ENCODE measurements at places on chromosomes 12 and 14.
A peak's percentile ranks its signal among the peaks of the same experiment; 100 is the strongest.

GRCh38 chr12:34219046-34219770 lies 196.9 kb downstream of the ALG10 start:
- H3K4me3 ChIP-seq = peak overlapping the region; percentile 25
- H3K4me1 ChIP-seq = no peaks in the 10 kb centered on the region
- H3K36me3 ChIP-seq = no peaks in the 10 kb centered on the region
- H3K27ac ChIP-seq = no peak overlapping the region

- no peak overlapping the region for H3K4me3 ChIP-seq
- H3K36me3 ChIP-seq = no peaks in the 10 kb centered on the region
- no peak overlapping the region for H3K27ac ChIP-seq
- H3K4me1 ChIP-seq = no peaks in the 10 kb centered on the region
- no peak for DNase-seq
Observed at GRCh38 chr12:120670667-120671066, 16.3 kb upstream of the MLEC start.

DNA sequence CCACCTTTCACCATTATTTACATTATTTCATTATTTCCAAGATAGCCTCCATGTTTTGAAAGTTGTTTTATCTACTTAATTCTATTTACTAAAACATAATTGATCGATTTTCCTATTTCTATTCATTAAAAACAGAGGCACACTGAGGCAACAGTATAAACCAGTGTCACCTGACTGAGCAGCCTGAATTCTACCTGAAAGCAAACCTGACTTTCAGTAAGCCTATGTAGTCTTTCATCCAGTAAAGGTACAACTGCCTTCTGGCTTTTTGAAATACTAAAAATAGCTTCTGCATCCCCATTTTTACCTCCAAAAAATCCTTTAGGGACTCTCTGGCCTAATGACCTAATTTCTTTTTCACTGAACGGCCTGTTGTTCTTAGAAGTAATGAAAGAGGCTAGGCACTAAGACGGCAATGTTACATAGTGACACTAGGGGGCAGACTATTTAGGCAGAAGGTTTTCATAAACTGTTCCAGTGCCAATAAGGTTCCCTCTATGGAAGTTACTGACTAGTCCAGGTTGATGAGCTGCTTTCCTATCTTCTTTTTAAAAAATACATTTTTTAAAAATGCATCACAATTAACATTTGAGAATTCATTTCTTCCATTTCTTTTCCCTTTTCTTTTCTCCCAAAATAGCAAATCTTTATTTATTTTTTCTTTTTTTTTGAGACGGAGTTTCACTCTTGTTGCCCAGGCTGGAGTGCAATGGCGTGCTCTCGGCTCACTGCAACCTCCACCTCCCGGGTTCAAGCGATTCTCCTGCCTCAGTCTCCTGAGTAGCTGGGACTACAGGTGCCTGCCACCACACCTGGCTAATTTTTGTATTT lies 17.5 kb downstream of the ANAPC5 start:
- H3K4me3 ChIP-seq = no peak overlapping the region
- H3K36me3 ChIP-seq = peaks cover 83% of the 10 kb centered on the region
- no peak for DNase-seq
- H3K27me3 ChIP-seq = no peaks in the 10 kb centered on the region
- no peak overlapping the region for H3K27ac ChIP-seq

DNA sequence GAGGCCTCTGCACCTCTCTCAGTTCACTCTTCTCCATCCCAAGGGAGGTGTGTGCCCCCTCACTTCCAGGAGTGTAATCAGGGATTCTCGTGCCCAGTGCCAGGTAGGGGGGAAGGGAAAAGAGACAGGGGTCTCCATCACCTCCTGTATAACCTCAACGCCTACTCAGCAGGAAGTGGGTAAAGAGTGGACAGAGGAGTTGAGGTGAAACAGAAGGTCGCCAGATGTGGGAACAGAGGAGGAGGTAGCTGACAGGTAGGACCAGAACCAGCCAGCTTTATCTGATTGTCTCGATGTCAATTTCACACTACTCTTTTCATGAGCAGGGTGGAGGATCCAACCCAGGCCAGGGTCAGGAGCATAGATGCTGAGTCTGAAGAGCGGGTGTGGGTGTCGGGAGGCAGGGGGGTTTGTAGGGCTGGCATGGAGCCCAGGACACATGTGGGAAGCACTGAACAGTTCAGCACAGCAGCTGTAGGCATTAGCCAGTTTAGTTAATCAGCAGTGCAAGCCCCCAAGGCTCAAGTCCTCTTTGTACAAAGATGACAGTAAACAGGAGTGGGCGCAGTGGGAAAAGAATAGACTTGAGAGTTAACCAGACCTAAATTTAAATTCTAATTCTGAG lies 213.5 kb downstream of the PELI2 start:
- H3K36me3 ChIP-seq = no peaks in the 10 kb centered on the region
- H3K4me3 ChIP-seq = no peak overlapping the region
- H3K27me3 ChIP-seq = no peaks in the 10 kb centered on the region
- no peak for DNase-seq

Data from left lung (tissue), 14 donors.